ENCODE measurements at places on chromosomes 2 and 18. TPM values are rescaled to one million over a fixed set of nuclear protein-coding genes. Genes with fewer than 3 reads are reported as not detected.
A peak's percentile ranks its signal among the peaks of the same experiment; 100 is the strongest.

PSTPIP2 gene
- 0.73 TPM for polyA plus RNA-seq

ACMSD gene
- not detected for polyA plus RNA-seq

- H3K27me3 ChIP-seq = peaks cover 8% of the 10 kb centered on the region
- no peak overlapping the region for H3K4me3 ChIP-seq
Measured at GRCh38 chr2:37190290-37190689, 1.8 kb upstream of the SULT6B1 start.

- H3K4me1 ChIP-seq = peaks cover 2% of the 10 kb centered on the region
- H3K36me3 ChIP-seq = no peaks in the 10 kb centered on the region
- H3K4me3 ChIP-seq = no peak overlapping the region
- no peak overlapping the region for H3K27ac ChIP-seq
- no peak for DNase-seq
- H3K27me3 ChIP-seq = no peaks in the 10 kb centered on the region
Measured at GRCh38 chr2:191696001-191696400, 18.1 kb downstream of the NABP1 start.

DNA sequence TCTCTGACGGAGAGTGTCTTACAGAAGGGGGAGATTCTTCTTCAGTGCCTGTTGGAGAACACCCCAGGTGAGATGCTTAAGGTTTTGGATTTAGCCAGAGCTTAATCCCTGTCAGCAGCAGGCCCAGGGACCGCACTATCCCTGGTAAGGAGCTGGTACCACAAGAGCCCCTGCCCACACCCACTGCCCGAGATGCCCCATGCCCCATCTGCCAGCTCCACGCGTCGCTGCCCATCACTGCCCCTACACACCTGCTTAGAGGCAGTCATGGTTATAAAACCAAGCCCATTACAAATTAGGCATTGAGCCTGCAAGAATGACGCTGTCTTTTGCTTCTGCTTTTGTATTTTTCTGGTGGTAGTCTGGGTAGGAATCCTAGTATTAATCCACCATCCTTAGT lies 21.7 kb downstream of the CEP68 start:
- H3K36me3 ChIP-seq = no peaks in the 10 kb centered on the region
- no peak overlapping the region for H3K4me3 ChIP-seq
- peaks cover 32% of the 10 kb centered on the region for H3K4me1 ChIP-seq

IMPACT gene
- polyA plus RNA-seq = 28.9 TPM

DNA sequence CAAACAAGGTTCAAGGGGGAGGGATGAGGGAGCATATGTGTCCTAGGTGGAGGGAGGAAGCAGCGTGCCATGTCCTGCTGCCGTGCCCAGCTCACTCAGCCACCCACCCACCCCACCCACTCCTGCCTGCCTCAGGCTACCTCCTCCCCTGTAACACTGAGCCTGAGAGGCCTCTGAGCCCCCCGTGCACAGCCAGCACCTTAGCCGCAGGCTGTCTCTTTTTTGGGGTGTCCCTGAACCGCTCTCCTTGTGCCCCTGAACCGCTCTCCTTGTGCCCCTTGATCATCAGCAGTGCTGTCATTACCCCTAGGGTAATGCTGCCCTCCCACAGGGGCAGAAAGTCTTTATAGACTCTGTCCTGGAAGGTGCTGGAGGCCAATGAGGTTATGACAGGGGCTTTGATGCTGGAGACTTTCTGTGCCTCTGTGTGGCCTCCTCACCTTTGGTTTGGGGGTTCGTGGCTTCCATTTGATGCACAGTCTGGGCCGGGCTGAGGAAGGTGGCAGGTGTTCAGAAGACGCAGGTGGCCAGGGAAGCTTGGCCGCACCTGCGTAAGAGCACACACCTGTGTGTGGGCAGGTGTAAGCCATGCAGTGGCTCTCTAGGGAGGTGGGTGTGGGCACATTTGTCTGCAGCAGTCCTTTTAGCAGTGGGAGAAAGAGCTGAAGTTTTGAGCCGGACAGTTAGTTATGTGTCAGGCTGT lies 140.0 kb downstream of the SEPTIN10 start:
- H3K27ac ChIP-seq = no peak overlapping the region
- peaks cover 6% of the 10 kb centered on the region for H3K4me1 ChIP-seq
- no peak overlapping the region for H3K4me3 ChIP-seq
- H3K27me3 ChIP-seq = no peaks in the 10 kb centered on the region
- DNase-seq = no peak

TMEM247 gene
- polyA plus RNA-seq = not detected

DNA sequence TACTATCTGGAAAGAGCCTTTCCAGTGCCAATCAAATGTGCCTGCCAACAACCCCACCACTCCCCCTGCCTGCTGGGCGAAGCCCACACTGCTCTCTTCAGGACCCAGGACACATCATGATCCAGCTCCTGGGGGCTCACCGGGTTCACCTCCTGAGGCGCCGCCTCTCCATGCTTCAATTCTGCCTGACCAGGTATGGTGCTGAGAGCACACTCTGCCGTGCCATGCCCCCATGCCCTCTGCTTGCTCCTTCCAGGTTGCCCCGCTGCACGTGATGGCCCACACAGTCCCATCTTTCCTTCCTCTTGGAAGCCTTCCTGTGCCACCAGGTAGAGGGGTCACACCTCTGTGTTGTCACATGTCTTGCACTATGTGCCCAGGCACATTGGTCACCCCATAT lies 47.5 kb downstream of the ASB18 start:
- DNase-seq = no peak
- H3K4me3 ChIP-seq = no peak overlapping the region
- H3K36me3 ChIP-seq = no peaks in the 10 kb centered on the region
- H3K27ac ChIP-seq = no peak overlapping the region
- no peaks in the 10 kb centered on the region for H3K4me1 ChIP-seq
- H3K27me3 ChIP-seq = peaks cover 19% of the 10 kb centered on the region

DNA sequence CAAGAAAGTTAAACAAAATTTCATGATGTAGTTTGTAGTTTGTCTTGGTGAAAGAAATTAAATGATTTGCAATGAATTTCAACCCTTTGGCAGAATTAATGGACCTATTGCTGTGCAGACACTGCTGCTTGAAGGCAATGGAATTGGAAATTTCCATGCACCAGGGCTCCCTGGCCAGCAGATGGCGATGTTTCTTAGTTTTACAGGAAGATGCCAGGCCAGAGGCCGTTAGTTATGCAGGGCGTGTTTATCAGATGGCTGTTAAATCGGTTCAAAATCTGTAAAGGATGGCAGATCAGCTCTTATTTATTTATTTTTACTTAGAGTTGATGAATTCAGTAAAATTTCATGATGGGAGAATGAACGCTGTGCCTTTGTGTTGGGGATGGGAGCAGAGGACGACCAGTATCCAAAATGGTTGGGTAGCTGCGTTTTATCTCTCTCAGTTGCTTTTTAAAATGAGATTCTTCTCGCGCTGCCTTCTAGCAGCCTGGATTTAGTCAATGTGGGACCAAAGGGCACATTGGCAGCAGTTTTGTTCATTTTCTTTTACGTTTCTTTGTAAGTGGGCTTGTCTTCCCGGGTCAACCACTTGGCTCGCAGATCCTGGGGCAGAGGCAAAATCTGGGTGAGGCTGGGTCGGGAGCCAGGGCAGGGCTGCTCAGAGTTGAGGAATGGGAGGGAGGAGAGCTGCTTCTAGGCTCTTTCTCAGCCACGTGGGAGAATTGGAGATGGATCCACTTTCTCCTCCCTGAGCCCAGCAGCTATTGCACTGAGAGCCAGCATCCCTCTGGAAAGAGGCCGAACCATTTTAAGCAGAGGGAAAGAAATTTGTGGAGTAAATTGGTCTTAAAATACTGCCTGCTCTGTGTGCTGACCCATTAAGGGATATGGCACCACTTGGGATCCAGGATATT lies 344.0 kb downstream of the PIK3C3 start:
- H3K4me3 ChIP-seq = no peak overlapping the region
- no peaks in the 10 kb centered on the region for H3K4me1 ChIP-seq
- H3K27me3 ChIP-seq = peaks cover 16% of the 10 kb centered on the region
- no peak overlapping the region for H3K27ac ChIP-seq
- peak; percentile 23 for DNase-seq

C2orf80 gene
- not detected for polyA plus RNA-seq

GCG gene
- polyA plus RNA-seq = not detected

NGEF gene
- polyA plus RNA-seq = not detected

- H3K4me3 ChIP-seq = no peak overlapping the region
- no peak for DNase-seq
- peaks cover 9% of the 10 kb centered on the region for H3K27me3 ChIP-seq
- no peaks in the 10 kb centered on the region for H3K4me1 ChIP-seq
- no peak overlapping the region for H3K27ac ChIP-seq
- H3K36me3 ChIP-seq = no peaks in the 10 kb centered on the region
Measured at GRCh38 chr18:56516789-56517188, 121.6 kb downstream of the TXNL1 start.

GRCh38 chr2:175399326-175399725 lies 217.8 kb upstream of the ATP5MC3 start:
- H3K4me1 ChIP-seq = no peaks in the 10 kb centered on the region
- no peak for DNase-seq
- H3K27ac ChIP-seq = no peak overlapping the region
- no peaks in the 10 kb centered on the region for H3K36me3 ChIP-seq
- H3K27me3 ChIP-seq = no peaks in the 10 kb centered on the region

DNA sequence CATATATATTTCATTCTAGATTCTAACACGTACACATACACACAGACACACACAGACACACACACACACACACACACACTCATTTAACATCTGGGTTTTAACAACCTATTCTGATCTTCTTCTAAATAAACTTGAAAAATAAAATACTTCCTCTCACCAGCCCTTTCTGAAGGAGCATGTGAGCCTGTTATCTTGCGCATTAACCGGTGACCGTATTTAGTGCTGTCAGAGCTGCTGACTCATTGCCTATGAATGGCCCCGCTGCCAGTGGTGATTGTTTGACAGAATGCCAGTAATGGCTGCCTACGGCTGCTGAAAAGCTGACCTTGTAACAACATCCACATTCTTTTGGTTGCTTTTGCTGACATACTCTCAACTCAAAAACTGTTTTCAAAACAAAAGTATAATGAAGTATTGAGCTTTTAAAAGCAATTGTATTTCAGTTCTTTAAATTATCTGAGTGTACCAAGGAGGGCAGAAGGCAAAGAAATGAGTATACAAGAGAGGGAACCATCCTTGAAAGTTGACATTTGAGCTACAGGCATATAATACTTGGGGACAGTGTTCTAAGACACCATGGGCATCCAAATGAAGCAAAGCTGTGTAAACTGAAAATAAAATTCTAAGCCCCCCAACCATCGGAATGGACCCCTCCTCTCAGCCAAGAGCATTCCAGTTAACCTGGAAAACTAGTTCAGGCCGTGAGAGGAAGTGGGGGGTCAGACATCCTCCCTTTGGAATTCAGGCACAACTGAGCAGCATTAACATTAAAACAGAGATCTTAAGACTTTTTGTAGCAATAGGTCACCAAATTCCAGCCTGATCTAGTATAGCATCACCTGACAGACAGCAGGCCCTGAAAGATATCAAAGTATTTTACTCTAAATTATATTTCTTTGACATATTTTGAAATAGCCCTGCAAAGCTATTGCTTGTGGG lies 50.2 kb upstream of the DTNA start:
- no peak overlapping the region for H3K4me3 ChIP-seq
- H3K4me1 ChIP-seq = no peaks in the 10 kb centered on the region
- H3K27ac ChIP-seq = no peak overlapping the region
- H3K36me3 ChIP-seq = no peaks in the 10 kb centered on the region

FOXD4L1 gene
- not detected for polyA plus RNA-seq

- no peak for DNase-seq
- H3K36me3 ChIP-seq = peaks cover 8% of the 10 kb centered on the region
- no peaks in the 10 kb centered on the region for H3K27me3 ChIP-seq
- H3K27ac ChIP-seq = no peak overlapping the region
- H3K4me3 ChIP-seq = no peak overlapping the region
- H3K4me1 ChIP-seq = peaks cover 16% of the 10 kb centered on the region
Measured at GRCh38 chr2:100197631-100198153, 55.3 kb upstream of the AFF3 start.

DNA sequence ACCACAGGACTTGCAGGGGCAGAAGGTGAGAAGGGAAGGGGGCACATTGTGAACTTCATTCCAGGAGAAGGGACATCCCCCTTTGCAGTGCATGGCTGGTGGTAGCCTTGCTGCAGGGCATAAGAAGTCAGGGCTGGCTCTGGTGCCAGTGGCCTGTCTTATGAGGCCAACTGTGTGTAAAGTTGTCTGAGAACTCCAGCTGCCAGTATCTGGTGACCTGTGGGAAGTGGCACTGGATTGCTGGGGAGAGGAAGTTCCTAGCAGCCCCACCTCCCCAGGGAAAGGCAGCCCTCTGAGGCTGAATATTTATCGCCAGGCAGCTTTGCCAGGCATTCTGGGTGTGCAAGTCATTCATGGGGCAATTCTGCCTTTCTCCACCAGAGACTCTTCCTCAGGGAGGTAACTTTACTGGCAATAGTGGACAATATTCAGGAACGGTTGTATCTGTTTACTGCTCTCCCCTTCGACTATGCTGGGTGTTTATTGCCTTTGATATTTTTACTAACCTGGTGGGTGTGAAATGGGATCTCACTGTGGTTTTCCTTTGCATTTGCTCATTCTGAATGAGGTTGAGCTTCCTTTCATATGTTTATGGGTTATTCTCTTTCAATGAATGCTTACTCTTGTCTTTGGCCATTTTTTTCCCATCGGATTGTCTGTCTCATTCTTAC lies 12.3 kb downstream of the TRPM8 start:
- H3K27me3 ChIP-seq = peaks cover 86% of the 10 kb centered on the region
- H3K4me1 ChIP-seq = no peaks in the 10 kb centered on the region
- no peak overlapping the region for H3K4me3 ChIP-seq
- no peaks in the 10 kb centered on the region for H3K36me3 ChIP-seq
- H3K27ac ChIP-seq = no peak overlapping the region

CXCR2 gene
- polyA plus RNA-seq = 2.1 TPM

REG1B gene
- polyA plus RNA-seq = not detected

DNA sequence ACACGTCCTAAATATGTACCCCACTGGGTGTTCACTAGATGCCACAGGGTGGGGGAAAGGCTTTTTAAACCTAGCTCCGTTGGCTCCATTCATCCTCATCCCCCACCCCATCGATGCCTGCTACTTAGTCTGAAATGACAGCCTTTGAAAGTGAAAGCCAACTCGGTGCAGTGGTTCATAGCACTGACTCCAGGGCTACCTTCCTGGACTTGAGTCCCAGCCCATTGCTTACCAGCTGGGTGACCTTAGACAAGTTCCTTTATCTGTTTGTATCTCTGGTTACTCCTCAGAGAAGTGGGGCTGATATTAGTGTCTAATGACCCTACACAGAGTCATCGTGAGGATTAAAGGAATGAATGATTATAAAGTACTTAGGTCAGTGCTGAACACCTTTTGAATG lies 24.4 kb downstream of the EHD3 start:
- no peaks in the 10 kb centered on the region for H3K27me3 ChIP-seq
- no peak for DNase-seq
- peaks cover 48% of the 10 kb centered on the region for H3K4me1 ChIP-seq

GRCh38 chr2:41955316-41956043 lies 92.3 kb upstream of the PKDCC start:
- H3K27ac ChIP-seq = peak overlapping the region; percentile 3
- peak; percentile 49 for DNase-seq
- peaks cover 28% of the 10 kb centered on the region for H3K4me1 ChIP-seq
- H3K27me3 ChIP-seq = peaks cover 12% of the 10 kb centered on the region
- H3K36me3 ChIP-seq = no peaks in the 10 kb centered on the region

SP9 gene
- not detected for polyA plus RNA-seq

GRCh38 chr18:23169673-23170044 lies 34.4 kb downstream of the CABLES1 start:
- no peaks in the 10 kb centered on the region for H3K4me1 ChIP-seq
- no peak for DNase-seq
- no peaks in the 10 kb centered on the region for H3K36me3 ChIP-seq
- no peak overlapping the region for H3K27ac ChIP-seq
- H3K27me3 ChIP-seq = no peaks in the 10 kb centered on the region

Data from naive B cell (primary cell).